ENCODE measurements at places on chromosomes 7 and 10.

GRCh38 chr7:42991913-42992591 lies 59.9 kb downstream of the MRPL32 start:
- DNase-seq: no peak

DNA sequence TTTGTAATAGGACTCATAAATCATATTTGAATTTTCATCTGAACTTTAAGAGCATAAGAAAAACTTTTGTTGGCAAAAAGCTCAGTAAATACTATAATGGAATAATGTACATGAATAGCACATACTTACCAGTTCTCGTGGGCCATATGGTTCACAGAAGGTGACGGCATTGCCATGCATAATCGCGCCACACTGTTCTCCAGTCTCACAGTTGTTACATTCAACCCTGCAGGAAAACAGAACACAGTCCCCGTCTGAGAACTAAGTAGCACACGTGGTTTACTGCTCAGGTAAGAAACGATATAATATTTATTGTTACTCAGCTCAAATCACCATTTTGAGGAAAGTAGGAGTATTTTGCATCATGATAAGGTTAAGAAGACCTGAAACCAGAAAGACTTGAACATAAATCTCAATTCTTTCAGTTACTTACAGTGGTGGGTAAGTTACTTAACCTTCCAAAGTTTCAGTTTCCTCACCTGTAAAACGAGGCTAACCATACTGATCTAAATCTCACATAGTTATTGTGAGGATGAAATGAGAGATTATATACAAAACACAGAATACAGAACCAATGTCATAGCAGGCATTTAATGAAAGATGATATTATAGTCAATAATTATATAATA lies 261.4 kb downstream of the RELN start:
- DNase-seq: no peak

GRCh38 chr7:922334-923107 lies 32.0 kb downstream of the ADAP1 start:
- DNase-seq: no peak

- DNase-seq: no peak
Observed at GRCh38 chr10:85864868-85865526, 501.6 kb downstream of the GRID1 start.

DNA sequence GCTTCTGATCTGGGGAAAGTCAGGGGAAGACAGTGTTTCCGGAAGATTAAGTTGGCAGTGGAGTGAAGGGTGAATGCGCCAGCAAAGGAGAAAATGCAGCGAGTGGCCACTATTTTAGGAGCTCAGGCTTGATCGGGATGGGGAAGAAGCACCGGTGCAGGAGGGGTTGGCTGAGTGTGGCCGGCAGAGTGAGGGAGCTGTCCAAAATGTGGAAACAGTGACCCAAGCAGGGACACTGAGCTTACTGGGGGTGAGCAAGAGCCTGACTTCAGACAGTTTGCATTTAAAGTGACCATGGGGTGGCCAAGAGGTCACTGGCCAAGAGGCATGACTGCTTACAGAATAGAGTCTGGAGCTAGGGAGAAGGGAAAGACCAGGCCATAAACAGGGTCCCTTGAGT lies 79.3 kb downstream of the GOLGA7B start:
- no peak for DNase-seq

- DNase-seq: no peak
Observed at GRCh38 chr7:151374139-151374538, 32.5 kb downstream of the NUB1 start.

DNA sequence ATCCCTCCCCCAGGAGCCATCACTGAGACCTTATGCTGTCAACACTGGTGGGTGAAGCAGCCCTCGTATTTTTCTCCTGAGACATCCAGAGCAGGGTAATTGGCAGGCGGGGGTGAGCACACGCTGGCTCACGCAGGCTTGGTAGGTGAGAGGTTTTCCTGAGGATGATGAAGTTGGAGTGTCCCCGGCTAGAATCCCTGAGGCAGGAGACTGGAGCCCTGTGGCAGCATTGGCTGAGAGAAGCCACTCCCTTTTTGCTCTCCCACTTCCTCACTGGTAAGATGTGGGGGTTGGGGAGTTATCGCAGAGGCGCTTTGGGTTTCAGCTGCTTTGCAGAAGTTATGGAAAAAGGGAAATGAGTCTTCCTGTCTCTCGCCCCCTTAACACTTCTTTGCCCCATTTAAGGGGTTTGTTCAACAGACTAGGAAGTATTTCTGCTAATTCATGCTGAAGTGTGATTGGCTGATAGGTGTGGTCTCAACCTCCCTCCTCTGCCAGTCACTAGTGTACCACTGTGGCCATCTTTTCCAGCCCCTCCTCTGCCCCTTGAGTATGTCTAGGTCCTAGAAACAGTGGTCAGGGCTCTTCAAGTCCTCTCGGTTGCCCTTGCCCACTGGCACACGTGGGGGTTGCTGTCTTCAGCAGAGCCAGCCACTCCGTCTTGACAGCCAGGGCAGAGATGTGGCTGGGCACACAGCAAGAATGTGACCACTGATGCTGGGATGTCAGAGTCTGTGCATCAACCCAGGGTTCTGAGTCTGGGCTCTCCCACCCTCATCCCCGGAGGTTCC lies 5.7 kb downstream of the ARPC1B start:
- DNase-seq: no peak

DNA sequence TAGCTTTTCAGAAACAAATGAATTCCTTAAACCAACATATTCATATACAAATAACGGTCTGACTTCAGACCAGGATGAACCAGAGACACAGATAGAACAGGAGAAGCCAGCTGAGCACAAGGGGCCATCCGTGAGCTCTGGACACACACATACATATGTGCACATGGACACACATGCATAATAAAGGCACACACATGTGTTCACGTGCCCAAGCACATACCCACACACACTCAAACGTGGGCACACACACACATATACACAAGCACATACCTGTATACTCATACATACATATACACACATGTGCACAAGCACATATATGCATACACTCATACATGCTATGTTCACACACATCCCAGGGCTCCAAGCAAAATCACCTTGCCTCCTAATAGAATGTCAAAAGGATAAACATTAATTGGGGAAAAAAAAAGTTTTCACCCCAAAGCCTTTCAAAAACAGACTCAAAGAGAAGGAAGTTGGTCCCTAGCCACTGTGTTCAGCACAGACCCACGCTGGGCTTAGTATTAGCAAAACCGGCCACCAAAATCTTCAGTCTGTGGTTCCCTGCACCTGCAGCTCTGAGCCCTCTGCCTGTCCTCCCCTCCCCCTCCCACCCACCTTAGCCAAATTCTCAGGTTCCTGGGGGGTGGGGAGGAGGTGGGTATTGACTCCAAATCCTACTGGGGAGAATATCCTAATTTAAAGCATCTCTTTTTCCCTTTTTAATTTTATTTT lies 100.4 kb upstream of the MACROH2A2 start:
- no peak for DNase-seq

- DNase-seq: no peak
Observed at GRCh38 chr7:17307558-17307957, 9.1 kb downstream of the AHR start.

- DNase-seq: no peak
Observed at GRCh38 chr7:8089036-8089780, 120.6 kb downstream of the GLCCI1 start.

DNA sequence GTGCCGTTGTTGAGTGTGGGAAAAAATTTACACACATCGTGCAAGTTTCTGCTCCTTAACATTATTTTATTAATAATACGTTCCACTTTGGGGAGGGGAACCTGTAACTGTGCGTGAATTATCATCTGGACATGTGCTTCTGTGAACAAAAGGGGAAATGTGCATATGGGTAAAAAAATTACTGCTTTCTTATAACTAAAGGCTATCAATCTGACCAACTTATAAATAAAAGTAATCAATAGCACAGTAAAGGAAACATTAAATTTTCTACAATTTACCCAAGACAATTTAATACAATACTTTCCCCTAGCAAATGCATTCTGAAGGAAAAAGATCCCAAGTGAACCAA lies 4.5 kb downstream of the TWIST1 start:
- no peak for DNase-seq

DNA sequence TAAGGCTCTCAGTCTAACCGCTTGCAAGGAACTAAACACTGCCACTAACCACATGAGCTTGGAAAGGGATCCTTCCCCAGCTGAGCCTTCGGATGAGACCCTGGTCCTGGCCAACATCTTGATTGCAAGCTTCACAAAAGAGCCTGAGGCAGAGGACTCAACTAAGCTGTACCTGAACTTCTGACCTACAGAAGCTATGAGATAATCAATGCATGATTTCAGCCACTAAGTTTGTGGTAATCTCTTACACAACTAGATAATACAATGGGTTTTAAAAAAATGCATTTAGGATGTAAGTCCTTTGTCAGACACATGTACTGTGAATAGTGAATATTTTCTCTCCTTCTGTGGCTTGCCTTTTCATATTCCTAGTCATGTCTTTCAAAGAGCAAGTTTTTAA lies 125.6 kb upstream of the RHEB start:
- DNase-seq: no peak

GRCh38 chr7:80642871-80643270 lies 4.4 kb downstream of the CD36 start:
- no peak for DNase-seq

DNA sequence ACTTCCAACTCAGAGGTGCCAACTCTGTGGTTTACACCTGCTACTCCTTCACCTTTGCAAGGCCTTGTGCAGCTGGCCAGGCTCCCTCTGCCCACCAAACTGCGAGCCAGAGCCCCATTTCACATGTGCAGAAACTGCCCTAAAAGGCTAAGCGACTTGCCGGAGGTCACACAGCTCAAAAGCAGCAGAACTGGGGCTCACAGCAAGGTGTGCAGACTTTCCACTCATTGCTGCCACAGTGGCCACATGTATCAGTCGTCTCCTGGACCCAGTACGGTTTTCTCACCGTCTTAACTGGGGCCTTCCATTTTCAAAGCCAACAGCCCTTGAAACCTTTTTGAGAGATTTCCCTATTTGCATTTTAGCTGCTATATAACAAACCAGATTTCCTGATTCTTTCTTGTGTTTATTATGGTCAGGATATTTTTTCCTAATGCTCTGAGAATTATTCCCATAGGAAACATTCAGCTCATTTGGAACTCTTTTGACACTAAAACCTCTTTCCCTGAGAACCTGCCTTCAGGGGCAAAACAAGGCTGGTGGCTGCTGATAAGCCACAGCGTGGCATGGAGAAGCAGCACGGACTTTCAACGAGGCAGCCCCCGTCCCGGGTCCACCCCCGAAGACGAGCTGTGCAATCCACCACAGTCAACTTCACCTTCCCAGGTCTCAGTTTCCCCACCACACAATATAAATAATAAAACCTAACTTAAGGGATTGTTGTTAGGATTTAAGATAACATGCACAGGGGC lies 29.9 kb downstream of the SORBS1 start:
- DNase-seq: no peak

- no peak for DNase-seq
Observed at GRCh38 chr10:113316506-113316905, 236.3 kb upstream of the HABP2 start.

DNA sequence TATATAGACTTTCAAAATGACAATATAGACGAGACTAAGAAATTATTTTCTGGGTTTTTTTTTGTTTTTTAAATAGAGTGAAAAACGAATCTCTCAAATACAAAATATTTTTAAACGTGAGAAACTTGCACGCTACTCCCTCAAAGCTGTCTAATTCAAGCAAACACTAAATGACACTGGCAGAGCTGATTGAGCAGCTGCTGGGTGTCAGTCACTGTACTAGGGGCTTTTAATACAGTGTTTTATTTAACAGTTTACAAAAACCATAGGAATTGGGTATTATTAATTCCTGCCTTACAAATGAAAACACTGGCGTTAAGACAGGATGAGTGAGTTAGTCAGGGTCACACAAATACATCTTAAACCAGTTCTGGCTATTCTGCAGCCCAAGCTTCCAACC lies 1209.6 kb upstream of the C7orf33 start:
- DNase-seq: no peak

DNA sequence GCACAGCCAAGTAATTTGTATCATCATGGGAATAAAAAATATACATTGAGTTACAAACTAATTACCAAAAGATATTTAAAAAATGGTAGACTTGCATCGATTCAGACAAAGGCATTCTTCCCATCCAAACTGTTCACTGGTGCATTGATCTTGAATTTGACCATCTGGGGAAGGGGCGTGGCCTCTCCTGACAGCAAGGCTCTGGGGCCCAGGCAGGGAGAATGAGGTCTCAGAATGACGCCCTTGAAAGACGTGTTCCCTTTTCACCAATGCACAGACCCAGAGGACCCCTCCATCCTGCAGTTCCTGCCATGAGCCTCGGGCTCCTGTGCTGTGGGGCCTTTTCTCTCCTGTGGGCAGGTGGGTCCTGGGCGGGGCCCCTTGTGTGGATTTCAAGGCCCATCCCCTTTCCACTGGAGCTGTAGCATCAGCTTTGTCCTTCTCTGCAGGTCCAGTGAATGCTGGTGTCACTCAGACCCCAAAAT lies 91.1 kb upstream of the PRSS58 start:
- no peak for DNase-seq

DNA sequence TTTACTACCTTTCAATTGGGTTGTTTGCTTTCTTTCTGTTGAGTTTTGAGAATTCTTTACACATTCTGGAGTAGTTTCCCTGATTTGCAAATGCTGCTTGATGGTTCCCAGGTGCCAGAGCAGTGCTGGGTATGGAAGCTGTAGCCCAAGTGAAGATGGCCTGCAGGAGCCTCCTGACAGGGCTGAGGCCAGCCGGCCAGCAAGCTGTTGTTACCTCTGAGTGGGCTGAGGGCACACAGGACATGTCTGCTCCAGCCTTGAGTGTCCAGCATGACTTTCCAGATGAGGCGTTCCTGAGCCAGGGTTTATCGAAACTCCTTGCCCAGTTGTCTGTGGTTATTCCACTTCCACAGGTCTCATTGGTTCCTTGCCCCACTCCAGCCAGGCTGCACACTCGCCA lies 164.6 kb upstream of the TNS3 start:
- DNase-seq: no peak

DNA sequence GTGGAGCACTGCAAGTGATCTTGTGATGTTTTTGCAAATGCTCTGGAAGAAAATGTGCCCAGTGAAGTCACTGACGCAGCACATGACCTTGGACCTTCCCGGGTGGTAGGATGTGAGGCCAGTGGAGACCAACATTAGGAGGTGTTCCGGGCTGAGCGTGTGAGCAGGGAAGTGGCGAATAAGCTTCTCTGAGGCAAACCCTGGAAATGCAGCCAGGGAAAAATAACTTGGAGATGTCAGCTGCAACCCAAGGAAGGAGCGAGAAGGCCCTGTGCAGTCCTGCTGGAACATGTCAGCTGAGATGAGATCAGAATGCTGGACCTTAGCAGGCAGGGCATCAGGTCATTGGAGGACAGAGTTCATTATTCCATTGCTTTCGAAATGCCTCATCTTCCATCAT lies 18.6 kb upstream of the SDK1 start:
- DNase-seq: no peak

GRCh38 chr10:90924552-90924951 lies 3.7 kb upstream of the ANKRD1 start:
- no peak for DNase-seq
